ENCODE measurements at places on chromosomes 5 and 9.

- DNase-seq = no peak
These were observed 29.3 kb upstream of the RFK start for GRCh38 chr9:76423216-76424177.

DNA sequence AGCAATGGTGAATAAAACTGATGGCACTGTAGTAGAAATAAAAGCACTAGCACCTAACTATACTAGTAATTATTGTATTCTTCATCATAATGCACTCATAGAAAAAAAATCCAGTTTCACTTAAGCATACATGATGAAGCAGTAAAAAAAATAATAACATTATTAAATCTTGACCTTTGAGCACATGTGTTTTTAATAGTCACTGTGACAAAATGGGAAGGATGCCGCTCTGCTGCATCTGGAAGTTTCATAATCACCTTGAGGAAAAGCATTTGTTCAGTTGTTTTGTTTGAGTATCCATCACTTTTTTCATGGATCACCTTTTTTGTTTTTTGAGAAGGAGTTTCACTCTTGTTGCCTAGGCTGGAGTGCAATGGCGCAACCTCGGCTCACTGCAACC lies 13.2 kb downstream of the OR2K2 start:
- DNase-seq = no peak

- DNase-seq = no peak
These were observed 183.6 kb downstream of the EFNA5 start for GRCh38 chr5:107487056-107487542.

- DNase-seq = no peak
These were observed 16.1 kb downstream of the HNRNPH1 start for GRCh38 chr5:179607160-179607931.

DNA sequence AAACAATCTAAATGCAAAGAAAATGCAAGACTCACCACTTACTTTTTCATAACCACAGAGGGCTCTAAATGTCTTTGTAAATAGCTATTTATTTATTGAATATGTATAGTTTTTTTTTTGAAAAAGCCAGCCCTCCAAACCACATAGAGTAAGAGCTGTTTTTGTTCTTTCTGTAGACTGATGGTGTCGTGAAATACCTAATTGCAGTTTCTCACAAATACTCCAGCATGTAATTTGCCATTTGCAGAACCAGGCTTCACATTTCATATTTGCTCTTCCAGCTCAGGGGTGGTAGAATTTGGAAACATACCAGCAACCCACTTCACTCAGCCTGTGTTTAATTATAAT lies 159.8 kb downstream of the TMC1 start:
- DNase-seq = no peak

- DNase-seq = no peak
These were observed 6.4 kb upstream of the NOTCH1 start for GRCh38 chr9:136552117-136552703.

DNA sequence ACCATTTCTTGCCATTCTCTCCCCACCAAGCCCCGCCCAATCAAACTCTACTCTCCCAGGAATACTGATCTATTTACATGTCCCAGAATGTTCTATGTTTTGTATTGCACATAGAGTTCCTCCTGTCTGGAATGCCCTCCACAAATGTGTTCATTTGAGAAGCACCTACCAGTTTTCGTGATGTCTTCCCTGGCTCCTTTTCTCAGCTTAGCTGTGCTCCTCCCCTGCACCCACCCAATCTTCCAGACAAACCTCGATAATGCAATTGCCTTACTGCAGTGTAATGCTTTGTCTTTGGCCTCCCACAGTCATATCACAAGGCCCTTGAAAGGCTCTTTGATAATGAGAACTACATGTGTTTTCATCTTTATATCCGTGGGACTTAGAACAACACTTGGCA lies 214.5 kb upstream of the ANKRD55 start:
- DNase-seq = no peak

DNA sequence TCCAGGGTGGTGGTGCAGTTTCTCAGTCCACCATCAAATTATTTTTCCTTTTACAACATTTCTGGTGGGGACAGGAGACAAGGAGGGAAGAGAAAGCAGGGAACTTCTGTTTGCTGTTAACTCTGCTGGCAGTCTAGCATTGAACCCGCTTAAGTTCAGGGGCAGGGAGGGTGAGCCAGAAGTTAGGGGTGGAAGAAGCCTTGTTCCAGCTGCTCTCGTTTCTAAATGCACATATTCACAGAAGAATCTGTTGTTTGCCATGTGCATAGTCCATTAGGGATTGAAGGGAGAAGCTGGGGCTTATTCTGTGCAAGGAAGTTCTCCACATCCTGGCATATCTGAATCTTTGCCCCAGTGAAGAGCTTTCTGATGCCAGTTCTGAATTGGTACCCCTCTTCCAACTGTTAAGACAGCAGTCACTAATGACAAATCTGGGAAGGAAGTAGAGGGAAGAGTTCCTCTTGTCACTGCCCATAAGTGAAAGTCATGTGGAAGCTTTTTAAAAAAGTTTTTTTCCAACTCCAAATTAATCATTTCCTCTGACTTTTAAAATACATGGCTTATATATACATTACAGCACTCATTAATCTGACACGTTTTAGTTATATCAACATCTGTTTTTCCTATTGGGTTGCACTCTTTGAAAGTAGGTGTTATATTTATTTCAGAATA lies 32.6 kb upstream of the ACOT12 start:
- DNase-seq = no peak

DNA sequence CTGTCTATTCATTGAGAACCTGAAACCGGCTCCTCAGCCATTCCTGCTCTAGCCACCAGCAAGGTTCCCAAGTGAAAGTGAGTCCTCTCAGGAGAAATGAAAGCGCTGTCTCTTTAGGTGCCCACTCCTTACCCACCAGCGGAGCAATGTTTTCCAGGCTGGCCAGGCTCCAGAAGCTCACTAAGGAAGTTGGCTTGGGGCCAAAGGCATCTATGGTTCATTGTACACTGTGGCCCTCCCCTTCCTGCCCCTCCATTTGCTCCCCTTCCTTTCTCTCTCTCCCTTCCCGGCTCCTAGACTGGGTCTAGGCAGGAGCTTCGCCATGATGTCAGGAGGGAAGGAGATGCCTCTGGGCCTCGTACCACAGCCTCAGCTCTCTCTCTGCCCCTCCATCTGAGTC lies 1.1 kb upstream of the GABRP start:
- DNase-seq = no peak

DNA sequence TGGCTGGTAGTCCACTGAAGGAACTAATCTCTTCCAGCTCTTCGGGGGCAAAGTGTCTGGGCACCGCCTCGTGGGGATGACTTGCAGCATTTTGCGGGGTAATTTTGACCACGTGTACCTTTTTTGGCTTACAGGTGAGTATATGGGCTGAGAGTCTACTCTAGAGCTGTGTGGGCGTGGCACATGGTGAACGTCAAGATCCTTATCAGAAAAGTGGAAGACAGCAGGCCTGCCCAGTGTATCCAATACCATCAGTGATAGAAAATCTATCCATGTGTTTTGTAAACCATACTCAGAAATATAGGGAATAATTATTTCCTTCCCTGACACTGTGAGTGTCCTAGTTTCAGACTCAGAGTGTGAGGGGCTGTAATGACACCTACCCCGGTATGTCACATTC lies 148.5 kb downstream of the SLIT3 start:
- DNase-seq = no peak

- no peak for DNase-seq
These were observed 26.8 kb downstream of the ANP32B start for GRCh38 chr9:98009936-98010335.

DNA sequence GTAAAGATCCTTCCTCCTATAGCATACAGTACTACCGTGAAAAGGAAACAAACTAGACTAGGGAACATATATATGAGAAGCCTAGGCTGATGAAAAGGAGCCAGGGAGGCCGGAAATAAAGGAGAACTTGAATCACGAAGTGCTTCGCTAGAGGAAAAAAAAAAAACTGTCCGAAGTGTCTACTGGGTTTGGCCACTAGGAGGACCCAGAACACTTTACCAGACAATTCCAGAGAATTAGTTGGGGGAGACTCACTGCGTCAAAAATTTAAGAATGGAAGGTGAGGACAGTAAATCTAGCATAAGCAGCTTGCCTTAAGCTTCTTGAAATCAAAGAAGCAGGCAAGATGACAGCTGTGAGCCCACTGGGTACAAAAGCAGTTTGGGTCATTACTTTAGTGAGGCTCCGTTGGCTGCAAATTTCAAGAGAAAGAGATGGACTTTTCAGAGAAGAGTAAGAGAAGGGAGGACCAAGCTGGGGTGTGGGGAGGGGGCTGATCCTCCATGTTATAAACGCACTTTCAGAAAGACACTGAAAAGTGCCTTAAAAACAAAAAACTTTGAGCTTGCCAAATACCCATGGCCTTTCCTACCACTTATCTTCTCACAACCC lies 47.4 kb downstream of the P4HA2 start:
- DNase-seq = no peak

- DNase-seq = no peak
These were observed 4.2 kb upstream of the CACNA1B start for GRCh38 chr9:137873408-137873807.

- DNase-seq = no peak
These were observed 107.9 kb upstream of the ALDH1B1 start for GRCh38 chr9:38284588-38285051.

- DNase-seq = no peak
These were observed 123.9 kb downstream of the EHMT1 start for GRCh38 chr9:137742698-137743097.

DNA sequence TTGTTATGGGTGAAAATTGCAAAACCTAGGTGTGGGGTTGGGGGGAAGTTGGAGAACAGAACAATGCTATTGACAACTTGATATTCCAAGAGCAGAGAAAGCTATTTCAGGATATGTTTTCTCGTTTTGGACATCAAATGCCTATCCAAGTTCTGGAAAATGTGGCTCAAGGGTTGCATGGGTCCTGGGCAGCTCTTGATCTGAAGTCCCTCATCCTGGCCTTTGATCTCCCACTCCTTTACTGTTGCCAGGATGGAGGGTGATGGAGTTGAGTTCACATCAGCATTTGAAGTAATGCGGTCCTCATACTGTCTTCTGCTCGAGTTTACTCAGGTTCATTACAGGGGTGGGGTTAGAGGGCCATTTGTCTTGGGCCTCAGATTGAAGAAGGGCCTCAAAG lies 76.9 kb upstream of the RPS23 start:
- no peak for DNase-seq

DNA sequence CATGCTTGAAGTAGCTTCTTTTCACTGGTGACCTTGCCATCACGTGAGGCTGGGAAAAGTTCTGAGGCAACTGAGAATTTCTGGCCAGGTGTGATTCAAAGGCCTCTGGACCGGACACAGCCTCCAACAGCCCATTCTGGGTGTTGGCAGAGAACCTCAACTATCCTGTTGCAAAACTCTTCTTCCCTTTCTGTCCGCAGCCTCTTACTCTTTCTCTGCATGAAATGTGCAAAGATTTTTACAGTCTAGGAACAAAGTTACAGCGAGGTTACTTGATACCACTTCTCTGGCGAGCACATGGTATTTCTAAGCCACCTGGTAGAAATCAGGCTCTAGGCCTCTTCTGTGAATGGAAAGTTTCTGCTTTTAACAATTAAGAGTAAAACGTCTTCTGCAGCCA lies 79.2 kb downstream of the FREM1 start:
- no peak for DNase-seq

GRCh38 chr5:12141496-12141895 lies 237.2 kb upstream of the CTNND2 start:
- no peak for DNase-seq

- DNase-seq = no peak
These were observed 315.2 kb downstream of the PSAT1 start for GRCh38 chr9:78612091-78612490.

DNA sequence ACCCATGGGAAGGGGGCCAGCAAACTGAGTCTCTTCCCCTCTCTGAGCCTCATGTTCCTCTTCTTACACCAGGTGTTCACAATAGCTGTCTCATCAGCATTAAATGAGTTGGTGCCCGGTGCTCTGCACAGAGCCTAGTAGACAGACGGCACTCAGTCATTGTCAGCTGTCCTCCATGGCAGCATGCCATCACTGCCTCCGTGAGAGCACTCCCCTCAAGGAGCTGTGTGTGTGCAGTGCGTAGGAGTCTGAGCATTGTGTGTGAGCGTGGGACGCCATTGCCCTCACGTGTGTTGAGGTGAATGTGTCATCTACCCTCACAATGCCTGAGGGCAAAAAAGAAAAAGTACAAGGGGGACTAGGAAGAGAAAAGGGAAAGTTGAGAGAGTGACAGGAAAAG lies 536.5 kb downstream of the CDK5RAP2 start:
- no peak for DNase-seq

- no peak for DNase-seq
These were observed 7.4 kb upstream of the GLIPR2 start for GRCh38 chr9:36129139-36129538.

- no peak for DNase-seq
These were observed 97.1 kb upstream of the CDH6 start for GRCh38 chr5:31096238-31096865.

GRCh38 chr5:174100490-174100889 lies 55.0 kb downstream of the NSG2 start:
- no peak for DNase-seq

All from CD4-positive, alpha-beta T cell treated with Interleukin-1 beta for 1 hour (primary cell).